ENCODE measurements at places on chromosomes 5 and 9.

DNA sequence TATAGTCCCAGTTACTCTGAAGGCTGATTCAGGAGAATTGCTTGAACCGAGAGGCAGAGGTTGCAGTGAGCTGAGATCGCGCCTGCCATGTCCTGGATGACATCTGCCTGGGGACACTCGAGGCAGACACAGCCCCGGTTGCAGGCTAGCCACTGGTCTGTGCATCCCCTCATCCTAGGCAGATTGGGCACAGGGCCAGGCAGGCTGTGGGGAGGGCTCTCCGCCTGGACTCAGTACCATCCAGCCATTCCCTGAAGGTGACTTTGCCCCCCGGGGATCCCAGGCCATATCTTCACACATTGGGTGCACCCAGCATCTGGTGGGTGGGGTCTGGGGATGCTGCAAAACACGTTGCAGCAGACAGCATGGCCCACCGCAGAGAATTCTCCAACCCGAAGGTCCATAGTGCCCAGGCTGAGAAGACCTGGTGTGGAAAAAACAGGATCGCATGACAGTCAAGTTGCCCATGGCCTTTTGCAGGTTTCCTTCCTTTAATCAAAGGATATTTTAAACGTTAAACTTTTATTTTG is 50.9 kb upstream of the SUSD3 start:
- no peak for DNase-seq

DNA sequence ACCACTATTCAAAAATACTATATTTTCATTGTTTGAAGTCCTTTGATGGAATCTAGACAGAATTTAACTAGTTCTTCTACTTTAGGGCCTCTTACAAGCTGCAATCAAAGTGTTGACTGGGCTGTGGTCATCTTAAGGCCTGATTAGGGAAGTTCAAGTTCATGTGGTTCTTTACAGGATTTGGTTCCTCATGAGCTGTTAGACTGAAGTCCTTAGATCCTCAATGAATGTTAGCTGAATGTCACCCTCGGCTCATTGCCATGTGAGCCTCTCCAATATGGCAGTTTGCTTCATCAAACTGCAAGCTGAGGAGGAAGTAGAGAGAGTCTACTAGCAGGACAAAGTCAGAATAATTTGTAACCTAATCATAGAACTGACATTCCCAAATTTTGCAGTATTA is 135.1 kb downstream of the CSNK1G3 start:
- DNase-seq: no peak

DNA sequence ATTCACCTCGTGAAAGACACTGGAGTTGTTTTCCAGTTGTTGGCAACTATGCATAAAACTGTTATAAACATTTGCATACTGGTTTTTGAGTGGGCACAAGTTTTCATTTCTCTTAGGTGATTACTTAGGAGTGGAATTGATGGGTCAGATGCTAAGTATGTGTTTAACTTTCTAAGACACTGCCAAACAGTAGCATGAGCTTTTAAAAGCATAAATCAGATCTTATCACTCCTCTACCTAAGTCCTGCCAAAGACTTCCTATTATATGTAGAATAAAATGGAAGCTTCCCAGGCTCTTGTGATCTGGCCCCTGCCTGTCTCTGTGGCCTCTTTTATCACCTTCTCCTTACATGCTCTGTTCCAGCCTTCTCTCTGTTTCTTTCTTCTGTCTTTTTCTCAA is 72.6 kb downstream of the SH3RF2 start:
- DNase-seq: no peak

DNA sequence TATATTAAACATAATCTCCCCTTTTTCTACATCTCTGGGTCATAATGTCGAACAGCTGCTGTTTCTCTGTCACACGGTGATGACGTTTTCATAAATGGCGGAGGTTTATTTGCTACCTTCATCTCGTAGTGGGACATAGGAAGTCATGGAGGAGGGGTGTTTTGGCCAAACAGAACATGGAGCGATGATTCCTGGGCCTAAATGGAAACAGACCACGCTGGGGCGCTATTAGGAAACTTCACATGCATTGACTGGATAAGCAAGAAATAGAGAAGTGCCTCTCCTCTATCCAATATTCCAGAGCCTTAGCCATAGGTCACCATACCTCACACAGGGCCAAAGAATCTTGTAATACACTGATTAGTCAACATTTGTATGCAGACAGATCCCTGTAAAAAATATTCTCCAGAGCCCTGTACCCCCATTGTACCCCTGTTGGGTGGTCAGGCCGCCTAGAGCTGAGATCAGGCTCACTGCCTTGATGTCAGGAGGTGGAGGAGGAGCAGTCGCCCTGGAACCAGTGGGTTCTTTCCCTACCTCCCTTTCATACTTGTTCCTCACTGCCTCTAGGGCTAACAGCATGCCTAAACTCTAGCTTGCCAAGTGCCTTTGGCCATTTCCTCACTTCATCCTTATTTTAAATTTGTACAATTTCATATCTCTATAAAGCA is 77.8 kb upstream of the SPIN1 start:
- no peak for DNase-seq

- DNase-seq: no peak
Observed at GRCh38 chr5:132260714-132261551, 3.4 kb downstream of the PDLIM4 start.

- no peak for DNase-seq
Observed at GRCh38 chr9:134551644-134552348, 89.8 kb upstream of the COL5A1 start.

DNA sequence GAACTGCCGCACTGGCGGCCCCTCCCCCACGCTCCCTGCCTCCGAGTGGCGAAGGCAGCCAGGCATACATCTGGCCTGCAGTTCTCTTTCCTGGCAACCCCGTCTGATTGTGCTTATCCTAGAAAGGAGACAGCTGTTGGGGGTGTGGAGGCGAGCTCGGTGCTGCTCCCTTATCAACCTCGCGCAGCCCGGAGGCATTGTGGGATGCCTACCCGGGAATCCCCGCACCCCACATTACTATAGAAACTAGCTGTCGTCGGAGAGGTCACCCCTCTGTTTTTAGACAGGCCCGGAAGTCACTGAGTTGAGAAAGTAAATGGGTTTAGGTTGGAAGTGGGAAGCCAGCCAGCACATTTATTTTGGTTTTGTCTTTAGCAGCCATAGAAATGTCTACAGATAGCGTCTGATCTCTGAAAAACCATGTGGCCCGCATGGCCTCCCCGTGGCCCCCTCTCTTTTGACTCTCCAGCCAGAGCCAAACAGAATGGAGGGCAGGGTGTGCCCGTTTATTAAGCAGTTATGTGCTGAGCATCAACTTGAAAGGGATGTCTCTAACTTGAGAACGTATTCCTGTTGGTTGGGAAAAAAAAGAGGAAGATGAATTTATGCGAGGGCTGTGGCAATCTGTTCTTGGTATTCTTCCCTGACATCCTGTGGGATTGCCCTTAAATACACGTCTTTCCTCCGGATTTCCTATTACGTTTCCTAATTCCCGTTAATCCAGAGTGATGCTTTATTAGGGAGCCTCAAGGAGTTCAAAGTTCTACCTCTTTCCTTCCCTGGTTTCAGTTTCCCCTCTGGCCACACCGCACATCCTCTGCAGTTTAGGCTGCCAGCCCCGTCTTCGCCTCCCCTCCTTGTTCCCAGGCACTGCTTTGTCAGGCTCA is 3.9 kb downstream of the STC2 start:
- peak; percentile 77 for DNase-seq

DNA sequence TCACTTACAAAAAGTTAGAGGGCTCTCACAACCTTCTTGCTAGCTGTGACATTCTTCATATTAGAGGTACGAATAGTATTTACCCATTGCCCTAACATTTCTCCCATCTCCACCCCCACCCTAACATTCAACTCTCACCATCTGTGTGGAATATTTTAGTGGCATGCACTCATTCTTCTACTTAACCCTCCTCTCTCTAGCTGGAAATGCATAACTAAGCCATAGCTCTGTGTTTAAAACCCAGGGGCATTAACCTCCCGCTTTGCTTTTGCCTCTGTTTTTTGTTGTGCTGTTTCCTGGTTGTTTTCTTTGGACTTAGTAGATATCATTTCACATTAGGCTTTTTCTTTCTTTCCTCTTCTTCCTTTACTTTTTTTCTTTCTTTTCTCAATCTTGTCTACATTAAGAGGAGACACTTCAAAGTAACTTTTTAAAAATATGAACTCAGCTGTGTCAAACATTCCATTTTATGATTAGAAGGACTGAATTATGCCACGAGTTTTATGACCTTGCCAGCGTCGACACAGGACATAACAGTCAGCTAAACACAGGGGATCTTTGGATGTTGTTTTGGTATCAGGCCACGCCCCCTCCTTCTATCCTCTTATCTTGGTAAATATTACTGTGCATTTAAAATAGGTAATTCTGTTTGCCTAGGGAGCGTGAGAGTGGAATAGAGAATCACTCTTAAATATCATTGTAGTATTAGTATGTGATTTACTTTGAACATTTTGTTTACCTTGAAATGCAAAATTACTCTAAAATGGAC is 236.0 kb downstream of the CD180 start:
- no peak for DNase-seq

Data from brain pericyte (primary cell).